ENCODE measurements at places on chromosomes 12 and 14.

GRCh38 chr12:42167711-42168110 lies 23.0 kb upstream of the GXYLT1 start:
- no peak for DNase-seq

GRCh38 chr12:65106948-65107347 lies 14.2 kb downstream of the WIF1 start:
- peak; percentile 3 for DNase-seq

DNA sequence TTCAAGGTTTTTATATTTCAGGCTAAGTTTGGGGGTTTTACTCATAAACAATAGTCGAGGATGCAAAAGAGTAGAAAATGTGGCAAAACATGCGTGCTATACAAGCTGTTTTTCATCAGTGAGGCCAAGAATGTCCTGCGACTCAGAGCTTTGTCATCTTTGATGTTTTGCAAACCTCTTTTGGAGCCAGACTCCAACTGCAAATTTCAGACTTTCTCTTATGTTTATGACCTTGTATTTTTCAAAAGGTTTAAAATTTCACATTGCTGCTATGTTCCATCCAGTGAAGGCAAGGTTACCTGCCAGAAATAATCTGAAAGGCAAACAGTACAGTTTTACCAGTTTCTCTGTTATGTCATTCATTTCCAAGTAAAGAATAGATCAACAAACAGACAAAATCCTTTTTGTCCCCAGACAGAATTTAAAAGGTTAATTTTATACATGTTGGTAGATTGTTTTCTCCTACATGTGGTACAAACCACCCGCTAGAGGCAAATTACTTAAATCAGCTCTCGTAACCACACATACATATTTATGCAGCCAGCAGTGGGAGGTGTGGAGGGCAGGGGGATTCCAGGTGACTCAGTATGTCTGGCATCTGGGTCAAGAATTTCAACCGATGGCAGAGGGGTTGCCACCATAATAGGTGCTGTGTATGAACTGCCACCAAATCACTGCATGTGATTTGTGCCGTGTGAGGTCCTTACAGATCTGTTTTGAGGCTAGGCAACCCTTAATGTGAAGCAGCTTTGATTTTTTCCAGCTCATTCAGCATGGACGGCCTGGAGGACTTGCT lies 119.8 kb upstream of the CPM start:
- peak; percentile 83 for DNase-seq

GRCh38 chr14:86673523-86673969 lies 1143.6 kb downstream of the FLRT2 start:
- DNase-seq: peak; percentile 1

DNA sequence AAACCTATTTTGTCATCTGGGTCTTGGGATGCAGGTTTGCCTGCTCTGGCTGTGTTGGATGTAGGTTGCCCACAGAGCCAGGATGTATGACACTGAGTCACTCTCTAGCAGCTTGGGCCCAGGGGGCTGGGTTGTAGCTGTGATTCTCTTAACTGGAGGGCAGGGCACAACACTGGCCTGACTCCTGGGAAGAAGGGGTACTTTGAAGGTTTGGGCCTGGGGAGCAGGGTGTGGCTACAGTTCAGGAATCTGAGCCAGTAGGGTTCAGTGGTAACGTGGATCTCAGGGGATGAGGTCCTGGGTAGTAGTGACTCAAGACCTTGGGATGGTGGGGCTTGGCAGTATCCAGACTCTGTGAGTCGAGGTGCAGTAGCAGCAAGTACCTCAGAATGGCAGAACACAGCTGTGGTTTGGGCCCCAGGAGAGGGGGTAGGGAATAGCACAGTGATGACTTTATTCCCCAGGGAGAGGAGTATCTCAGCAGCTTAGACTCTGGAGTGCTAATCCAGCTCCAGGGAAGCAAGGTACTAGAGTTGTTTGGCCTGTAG lies 25.7 kb downstream of the TBC1D15 start:
- DNase-seq: peak; percentile 94

- no peak for DNase-seq
Measured at GRCh38 chr12:66552716-66553115, 126.2 kb downstream of the GRIP1 start.

GRCh38 chr14:34496679-34497513 lies 34.9 kb upstream of the SPTSSA start:
- peak; percentile 100 for DNase-seq

DNA sequence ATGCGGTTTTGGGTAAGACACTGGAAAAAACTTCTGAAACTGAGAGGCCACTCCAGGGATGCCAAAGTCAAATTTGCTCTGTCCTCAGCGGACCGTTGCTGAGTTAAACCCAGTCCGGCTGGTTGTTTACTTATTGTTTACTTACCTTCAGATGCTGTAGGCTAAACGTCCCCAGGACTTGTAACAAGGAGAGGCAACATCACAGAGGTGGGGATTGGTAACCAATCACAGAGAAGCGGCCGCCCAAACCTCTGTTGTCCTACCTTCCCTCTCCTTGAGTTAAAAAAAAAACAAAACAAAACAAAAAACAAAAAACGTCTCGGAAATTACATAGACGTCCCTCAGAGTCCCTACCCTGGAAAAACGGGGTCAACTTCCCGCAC lies 380 bp downstream of the ANO2 start:
- DNase-seq: no peak
